ENCODE measurements at places on chromosomes 12 and 14.

GRCh38 chr14:32809255-32809654 lies 129.4 kb upstream of the NPAS3 start:
- H3K4me3 ChIP-seq, result no peak overlapping the region
- no peak overlapping the region for H3K27ac ChIP-seq
- H3K36me3 ChIP-seq, result no peaks in the 10 kb centered on the region

DNA sequence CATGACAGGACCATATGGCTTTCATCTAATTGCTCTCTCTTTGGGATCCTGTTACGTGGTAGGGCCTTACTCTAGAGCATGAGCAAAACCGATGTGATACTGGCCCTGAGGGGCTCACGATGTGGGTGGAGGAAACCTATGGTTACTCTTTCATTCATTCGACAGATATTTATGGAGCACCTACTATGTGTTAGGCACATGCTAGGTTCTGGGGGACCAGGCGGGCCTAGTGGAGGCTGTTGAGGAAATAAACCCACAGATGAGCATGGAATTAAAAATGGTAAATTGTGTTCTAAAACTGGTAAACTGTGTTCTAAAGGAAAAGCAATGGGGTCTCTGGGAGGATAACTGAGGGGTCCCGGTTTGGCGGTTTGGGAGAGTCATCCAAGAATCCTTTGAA lies 14.8 kb downstream of the SH2B3 start:
- H3K4me3 ChIP-seq, result no peak overlapping the region
- H3K36me3 ChIP-seq, result peaks cover 48% of the 10 kb centered on the region
- DNase-seq, result no peak

DNA sequence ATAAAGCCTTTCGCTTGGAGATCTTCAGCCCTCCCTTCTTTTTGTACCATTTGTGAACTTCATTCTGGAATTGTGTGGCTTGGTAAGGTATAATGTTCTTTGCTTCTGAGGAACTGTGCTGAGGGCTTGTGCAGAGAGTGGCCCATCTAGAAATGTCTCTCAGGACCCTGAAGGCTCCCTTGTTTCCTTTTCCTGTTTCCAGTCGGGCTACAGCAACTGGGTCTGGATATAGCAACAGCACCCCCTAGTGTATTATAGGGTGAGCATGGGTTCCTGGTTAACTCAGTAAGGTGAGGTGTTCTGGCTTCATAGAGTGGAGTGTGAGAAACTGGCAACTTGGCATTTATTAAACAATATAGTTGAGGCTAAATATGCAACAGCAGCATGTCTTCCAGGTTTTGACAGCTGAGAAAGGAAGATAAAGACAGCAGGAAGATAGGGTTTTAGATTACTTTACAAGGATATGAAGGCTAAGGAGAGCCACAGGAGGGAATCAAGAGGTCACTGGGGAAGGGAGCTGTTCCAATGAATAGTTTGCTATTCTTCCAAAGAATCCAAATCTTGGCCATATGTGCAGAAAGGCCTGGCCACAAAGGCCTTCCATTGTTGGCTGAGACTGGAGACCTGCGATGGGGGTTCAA lies 49.1 kb upstream of the RNU6-8 start:
- H3K27ac ChIP-seq, result no peak overlapping the region
- no peaks in the 10 kb centered on the region for H3K27me3 ChIP-seq
- H3K4me3 ChIP-seq, result no peak overlapping the region
- DNase-seq, result peak; percentile 8
- peaks cover 2% of the 10 kb centered on the region for H3K4me1 ChIP-seq

GRCh38 chr12:90055071-90055470 lies 346.4 kb upstream of the ATP2B1 start:
- no peaks in the 10 kb centered on the region for H3K27me3 ChIP-seq
- no peaks in the 10 kb centered on the region for H3K4me1 ChIP-seq
- DNase-seq, result no peak
- H3K27ac ChIP-seq, result no peak overlapping the region
- H3K36me3 ChIP-seq, result no peaks in the 10 kb centered on the region
- no peak overlapping the region for H3K4me3 ChIP-seq

- DNase-seq, result no peak
- H3K27ac ChIP-seq, result no peak overlapping the region
- H3K4me1 ChIP-seq, result peaks cover 33% of the 10 kb centered on the region
- no peak overlapping the region for H3K4me3 ChIP-seq
- peaks cover 18% of the 10 kb centered on the region for H3K36me3 ChIP-seq
These were observed 45.3 kb downstream of the SETD3 start for GRCh38 chr14:99435327-99435726.
